ENCODE measurements at places on chromosomes 12 and 14.

GRCh38 chr12:188910-189621 lies 24.9 kb downstream of the SLC6A12 start:
- no peak for DNase-seq

- DNase-seq, result no peak
Observed at GRCh38 chr12:614411-614970, 48.8 kb downstream of the NINJ2 start.

DNA sequence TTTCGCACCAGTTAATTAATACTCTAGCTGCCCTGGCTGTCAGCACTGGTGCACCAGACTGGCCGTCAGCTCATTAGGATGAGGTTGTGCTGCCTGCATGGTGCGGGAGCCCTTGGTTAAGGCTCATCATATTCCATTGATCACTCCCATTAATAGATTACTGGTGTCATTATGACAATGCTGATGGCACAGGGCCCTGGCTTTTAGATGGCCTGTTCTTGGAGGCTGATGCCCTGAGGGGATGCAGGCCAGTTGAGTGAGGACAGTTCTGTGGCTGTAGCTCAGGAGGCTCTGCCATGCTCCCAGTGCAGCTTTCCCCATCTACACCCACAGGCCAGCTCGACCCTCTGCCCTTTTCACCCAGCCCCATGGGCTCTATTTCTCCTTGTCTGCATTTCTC lies 126.6 kb downstream of the PRMT8 start:
- DNase-seq, result no peak

DNA sequence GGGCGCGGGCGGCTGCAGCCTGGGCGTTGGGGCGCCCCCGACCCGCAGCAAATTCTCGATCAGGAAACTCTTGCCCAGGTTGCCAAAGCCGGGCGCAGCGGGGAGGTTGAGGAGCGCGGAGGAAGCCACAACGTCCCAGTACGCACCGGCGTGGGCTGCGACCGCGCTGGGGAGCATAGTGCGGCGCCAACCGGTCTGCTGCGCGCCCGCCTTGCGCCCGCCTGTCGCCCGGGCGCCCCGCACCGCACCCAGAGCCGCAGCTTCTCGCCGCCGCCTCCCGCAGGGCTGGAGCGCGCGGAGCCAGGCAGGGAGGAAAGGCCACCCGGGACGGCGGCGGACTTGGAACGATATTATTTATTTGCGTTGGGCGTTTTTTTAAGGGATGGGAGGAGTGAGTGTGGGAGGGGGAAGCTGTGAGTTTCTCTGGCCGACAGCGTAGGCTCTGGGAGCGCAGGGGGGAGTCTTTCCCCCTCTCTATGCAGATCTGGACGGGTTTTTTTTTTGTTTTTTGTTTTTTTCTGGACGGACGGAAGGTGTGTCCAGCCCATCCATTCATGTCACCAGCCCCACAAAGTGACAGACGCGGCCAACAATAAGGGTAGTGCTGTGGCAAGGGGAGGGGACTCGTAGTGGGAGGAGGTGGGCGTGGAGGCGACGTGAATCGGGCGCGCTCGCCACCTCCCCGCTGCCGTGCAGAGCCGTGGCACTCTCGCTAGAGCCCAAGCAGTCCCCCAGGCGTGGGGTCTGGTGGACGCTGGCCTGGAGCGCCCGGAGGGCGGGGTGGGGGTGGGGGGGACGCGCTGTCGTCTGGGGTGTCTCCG lies at the start of gene DBX2:
Gene DBX2, minus strand, starts transcription at position 349 of the 821 bp plus-strand sequence. Its CDS starts 172 bp downstream, at position 177.
- no peak for DNase-seq

GRCh38 chr14:77985211-77985615 lies 185.0 kb upstream of the NRXN3 start:
- DNase-seq, result no peak

GRCh38 chr14:77543637-77544334 lies 45.2 kb upstream of the ISM2 start:
- no peak for DNase-seq

DNA sequence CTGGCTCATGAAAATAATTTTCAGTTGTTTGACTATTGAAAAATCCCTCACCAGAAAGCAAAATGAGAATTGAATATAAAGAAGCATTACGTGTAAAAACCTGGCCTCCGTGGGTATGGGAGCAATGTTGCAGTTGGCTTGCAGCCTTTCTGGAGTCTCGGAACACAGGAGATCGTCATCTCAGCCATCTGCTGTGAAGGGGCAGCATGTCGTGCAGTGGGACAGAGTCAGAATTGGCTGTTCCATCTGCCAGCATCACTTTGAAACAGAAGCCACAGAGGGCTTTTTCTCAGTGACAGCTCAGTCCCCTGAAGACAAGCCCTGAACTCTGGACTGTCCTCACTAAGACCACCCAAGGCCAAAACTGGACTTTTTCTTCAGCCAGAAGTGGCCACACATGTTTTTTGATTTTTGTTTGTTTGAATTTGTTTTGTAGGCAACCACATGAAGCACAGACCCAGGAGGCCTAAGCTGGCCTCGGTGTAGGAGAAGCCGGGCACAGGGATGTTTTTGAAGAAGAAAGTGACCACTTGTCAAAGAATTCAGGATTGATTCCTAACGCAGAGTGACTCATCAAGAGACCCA lies 170.8 kb upstream of the DYRK2 start:
- no peak for DNase-seq

DNA sequence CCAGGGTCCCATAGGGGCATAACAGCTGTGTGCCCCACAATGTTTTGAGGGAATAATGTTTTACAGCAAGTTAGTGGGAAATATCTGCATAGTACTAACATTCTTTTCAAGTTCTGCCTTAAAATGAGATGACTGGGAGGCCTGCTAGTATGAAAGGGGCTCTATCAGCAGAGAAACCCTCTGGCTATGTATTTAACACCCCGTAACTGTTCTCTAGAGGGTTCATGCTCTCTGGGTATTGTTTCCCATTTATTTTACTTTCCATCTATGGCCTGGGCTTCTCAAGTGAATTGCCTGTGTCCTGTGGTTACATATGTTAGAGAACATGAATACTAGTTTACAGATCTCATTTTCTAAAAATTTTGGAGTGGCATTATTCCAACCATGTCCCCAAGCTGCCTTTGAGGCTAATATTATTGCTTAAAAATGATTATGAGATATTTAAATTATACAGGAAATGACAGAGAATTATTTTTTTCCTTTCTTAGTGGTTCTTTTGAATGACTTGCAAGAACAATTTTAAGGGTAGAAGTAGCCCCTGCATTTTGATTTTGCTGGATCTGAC lies 37.5 kb downstream of the GNG2 start:
- no peak for DNase-seq

GRCh38 chr14:95491936-95492608 lies 24.4 kb downstream of the SYNE3 start:
- no peak for DNase-seq

GRCh38 chr12:100473050-100473715 lies 483 bp upstream of the NR1H4 start:
- no peak for DNase-seq

GRCh38 chr14:95015046-95015445 lies 142.3 kb downstream of the DICER1 start:
- no peak for DNase-seq

GRCh38 chr12:109433618-109434017 lies 43.5 kb downstream of the KCTD10 start:
- no peak for DNase-seq

GRCh38 chr12:1984759-1985158 lies 19.5 kb downstream of the DCP1B start:
- DNase-seq, result no peak

GRCh38 chr14:83960832-83961512 lies 1569.0 kb upstream of the FLRT2 start:
- DNase-seq, result no peak

- no peak for DNase-seq
Observed at GRCh38 chr14:52835122-52835903, 43.9 kb upstream of the GNPNAT1 start.

DNA sequence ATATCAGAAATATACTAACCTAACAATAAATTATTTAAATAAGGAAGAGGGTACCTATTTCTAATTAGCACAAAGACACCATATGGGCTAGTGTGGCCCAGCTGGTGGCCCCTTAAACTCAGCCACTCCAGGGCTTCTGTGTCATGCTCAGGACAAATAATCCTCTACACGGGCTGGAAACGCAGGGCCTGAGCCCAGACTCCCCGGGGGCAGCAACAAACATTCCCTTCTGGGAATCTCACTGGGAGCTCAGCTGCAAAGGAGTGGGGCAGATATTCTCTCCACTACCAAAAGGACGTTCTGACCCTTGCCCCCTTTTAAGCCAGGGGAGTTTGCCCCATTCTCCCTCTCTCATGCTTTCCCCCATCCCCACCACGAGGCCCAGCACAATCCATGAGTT lies 43.7 kb upstream of the ELK3 start:
- DNase-seq, result no peak

GRCh38 chr14:97719931-97720330 lies 922.7 kb downstream of the VRK1 start:
- DNase-seq, result no peak

- DNase-seq, result no peak
Observed at GRCh38 chr14:106586098-106586704, 1059.8 kb downstream of the TMEM121 start.

DNA sequence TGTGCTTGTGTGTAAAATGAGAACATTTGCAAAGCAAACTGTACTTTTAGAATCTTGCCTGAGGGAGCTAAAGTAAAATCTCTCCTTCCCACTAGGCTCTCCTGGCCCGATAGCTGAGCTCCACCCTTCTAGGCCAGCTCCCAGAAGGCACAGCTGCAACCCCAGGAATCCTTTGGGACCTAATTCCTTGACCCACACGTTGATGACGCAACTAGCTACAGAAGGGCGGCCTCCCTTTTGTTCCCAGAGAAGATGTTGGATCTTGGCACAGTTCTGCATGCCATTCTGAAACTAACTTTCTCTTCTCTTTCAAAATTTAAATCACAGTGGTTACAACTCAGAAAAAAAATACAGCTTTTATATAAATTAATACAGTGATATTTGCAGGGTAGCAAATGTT lies 268.1 kb downstream of the EGLN3 start:
- DNase-seq, result peak; percentile 57

DNA sequence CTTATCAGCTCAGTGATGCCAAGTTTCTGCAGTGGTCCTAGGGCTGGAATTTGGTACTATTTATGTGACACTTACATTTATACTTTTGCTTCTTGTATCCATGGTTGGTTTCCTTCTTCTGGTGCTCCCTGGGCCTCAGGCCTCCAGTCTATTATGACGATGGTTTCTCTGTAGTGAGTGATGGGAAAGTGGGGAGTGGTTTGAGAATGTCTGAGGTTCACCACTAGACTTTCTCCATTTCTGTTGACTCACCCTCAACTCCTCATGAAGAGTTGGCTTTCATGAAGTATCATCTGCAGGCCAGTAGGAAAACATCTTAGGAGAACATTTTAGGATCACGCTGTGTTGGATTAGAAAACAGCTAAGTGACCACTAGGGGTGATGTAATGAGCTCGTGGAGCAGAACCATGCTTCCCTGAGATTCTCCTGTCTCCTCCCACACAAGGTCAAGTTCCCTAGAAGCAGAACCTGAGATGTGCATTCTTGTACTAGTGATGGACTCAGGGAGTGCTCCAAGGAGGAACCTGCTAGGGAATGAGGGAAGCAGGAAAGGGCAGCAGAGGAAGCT lies 32.1 kb downstream of the RPH3A start:
- DNase-seq, result no peak

DNA sequence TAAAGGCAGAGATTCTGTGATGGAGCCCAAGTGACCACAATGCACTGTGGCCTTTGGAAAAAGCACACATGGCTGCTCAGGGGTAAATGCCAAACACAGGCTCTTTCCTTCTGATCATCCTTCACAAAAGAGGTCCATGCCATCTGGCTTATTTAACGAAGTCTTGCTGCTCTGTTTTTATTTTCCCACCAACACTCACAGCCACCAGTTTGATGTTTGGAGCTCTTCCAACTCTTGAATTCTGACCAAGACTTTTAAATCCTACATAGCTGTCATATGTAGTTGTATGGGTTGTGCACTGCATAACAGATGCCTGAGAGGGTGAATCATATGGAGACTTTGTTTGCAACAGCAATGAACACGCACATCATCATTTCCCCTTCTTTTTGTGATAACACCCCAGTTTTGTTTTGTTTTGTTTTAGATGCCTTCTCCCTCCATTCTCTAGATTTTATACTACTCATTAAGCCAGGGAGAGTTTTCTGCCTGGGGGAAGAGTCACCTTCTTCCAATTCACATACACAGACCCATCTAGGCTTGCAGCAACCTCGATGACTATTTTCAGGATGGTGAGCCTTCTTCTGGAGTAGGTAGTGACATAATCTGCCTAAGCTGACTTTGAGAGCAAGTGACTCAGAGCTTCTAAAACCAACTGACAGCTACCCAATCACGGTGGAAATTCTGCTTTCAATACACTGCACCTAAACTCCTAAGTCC lies 145.2 kb upstream of the WSCD2 start:
- no peak for DNase-seq

GRCh38 chr14:76698631-76699030 lies 62.6 kb upstream of the VASH1 start:
- no peak for DNase-seq

- DNase-seq, result no peak
Observed at GRCh38 chr14:89805501-89805900, 149.0 kb downstream of the EFCAB11 start.

GRCh38 chr12:114013575-114014345 lies 47.6 kb upstream of the RBM19 start:
- no peak for DNase-seq

- no peak for DNase-seq
Observed at GRCh38 chr14:78530078-78530477, 359.9 kb downstream of the NRXN3 start.

All from AG09319 (cell line).